ENCODE measurements at places on chromosomes 13 and 19. TPM values are rescaled to one million over a fixed set of nuclear protein-coding genes. Genes with fewer than 3 reads are reported as not detected.

DNA sequence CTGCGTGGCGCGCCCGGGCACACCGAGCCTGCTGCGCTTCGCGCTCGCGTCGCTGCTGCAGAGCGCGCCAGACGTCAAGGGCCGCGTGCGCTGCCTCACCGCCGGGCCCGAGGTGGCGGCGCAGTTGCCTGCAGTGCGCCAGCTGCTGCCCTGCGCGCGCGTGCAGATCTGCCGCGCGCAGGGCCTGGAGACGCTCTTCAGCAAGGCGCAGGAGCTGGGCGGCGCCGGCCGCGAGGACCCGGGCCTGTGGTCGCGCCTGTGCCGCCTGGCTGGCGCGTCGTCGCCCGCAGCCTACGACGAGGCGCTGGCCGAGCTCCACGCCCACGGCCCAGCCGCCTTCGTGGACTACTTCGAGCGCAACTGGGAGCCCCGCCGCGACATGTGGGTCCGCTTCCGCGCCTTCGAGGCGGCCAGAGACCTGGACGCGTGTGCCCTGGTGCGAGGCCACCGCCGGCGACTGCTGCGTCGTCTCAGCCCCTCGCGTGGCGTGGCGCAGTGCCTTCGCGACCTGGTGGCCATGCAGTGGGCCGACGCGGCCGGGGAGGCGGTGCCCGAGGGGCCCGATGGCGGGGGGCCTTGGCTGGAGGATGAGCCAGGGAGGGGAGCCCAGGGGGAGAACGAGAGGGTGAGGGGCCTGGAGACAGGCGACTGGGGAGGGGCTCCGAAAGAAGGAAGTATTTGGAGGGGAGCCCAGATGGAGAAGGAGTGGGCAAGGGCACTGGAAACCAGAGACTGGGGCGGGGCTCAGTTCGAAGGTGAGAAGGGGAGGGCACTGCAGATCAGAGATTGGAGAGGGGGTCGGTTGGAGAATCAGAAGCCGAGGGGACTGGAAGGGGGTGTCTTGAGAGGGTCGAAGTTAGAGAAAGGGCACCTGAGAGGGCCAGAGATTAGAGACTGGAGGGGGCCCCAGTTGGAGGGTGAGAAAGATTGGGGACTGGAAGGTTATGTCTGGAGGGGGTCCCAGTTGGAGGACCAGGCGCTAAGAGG, 24.7 kb downstream of the ZSWIM9 start:
- DNase-seq, result peak; percentile 74

GRCh38 chr19:13693889-13694288, 70.4 kb upstream of the MRI1 start:
- no peak for DNase-seq

DNA sequence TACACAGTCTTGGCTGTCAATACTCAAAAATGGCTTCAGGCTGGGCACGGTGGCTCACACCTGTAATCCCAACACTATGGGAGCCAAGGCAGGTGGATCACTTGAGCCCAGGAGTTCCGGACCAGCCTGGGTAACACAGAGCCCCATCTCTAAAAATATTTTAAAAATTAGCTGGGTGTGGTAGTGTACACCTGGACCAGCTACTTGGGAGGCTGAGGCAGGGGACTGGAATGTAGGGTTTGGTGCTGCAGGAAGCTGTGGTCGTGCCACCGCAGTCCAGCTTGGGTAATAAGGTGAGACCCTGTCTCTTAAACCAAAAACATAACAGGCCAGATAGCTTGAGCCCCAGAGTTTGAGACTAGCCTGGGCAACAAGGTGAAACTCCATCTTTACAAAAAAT, 6.7 kb upstream of the CHERP start:
- DNase-seq, result no peak

GRCh38 chr19:42040031-42040430, 30.0 kb downstream of the GRIK5 start:
- no peak for DNase-seq

- peak; percentile 53 for DNase-seq
Observed at GRCh38 chr13:46668302-46668720, 115.3 kb downstream of the LRCH1 start.

- DNase-seq, result no peak
Observed at GRCh38 chr13:33057019-33057780, 41.0 kb downstream of the KL start.

Gene PDE4C
- not detected for total RNA-seq

Gene DGKH
- 8.8 TPM for total RNA-seq

Gene ZNF701
- 13.7 TPM for total RNA-seq
